ENCODE measurements at places on chromosomes 5 and 9.

GRCh38 chr5:95993776-95994175 lies 32.1 kb upstream of the ELL2 start:
- no peaks in the 10 kb centered on the region for H3K4me1 ChIP-seq
- H3K4me3 ChIP-seq: no peak overlapping the region
- no peak overlapping the region for H3K27ac ChIP-seq
- no peaks in the 10 kb centered on the region for H3K27me3 ChIP-seq

GRCh38 chr5:176736931-176737745 lies 73.2 kb upstream of the UNC5A start:
- peak; percentile 2 for DNase-seq
- no peaks in the 10 kb centered on the region for H3K36me3 ChIP-seq
- H3K4me1 ChIP-seq: no peaks in the 10 kb centered on the region
- H3K27ac ChIP-seq: no peak overlapping the region
- H3K4me3 ChIP-seq: no peak overlapping the region

GRCh38 chr5:144237851-144238250 lies 67.2 kb downstream of the KCTD16 start:
- DNase-seq: no peak
- H3K4me3 ChIP-seq: no peak overlapping the region
- H3K4me1 ChIP-seq: no peaks in the 10 kb centered on the region
- no peaks in the 10 kb centered on the region for H3K27me3 ChIP-seq

DNA sequence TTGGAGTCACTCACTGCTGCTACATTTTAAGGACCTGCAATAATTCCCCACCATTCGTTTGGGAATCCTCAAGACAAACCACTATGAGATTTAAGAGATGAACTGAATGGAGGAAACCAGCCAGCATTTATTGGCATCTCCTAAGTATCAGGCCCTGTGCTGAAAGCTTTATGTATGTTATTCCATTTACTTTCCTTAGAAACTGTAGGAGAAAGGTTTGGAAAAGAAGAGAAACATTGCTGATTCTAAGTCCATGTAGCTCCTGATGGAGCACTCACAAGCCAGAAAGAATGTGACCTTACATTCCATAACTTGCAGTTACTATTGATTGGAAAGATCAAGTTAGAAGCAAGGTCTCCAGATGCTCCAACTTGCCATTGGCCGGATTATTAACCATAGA lies 267.4 kb downstream of the GAS1 start:
- no peaks in the 10 kb centered on the region for H3K36me3 ChIP-seq
- no peak for DNase-seq
- H3K4me1 ChIP-seq: no peaks in the 10 kb centered on the region

GRCh38 chr9:36642817-36643216 lies 70.1 kb downstream of the MELK start:
- no peak for DNase-seq
- no peak overlapping the region for H3K27ac ChIP-seq
- no peak overlapping the region for H3K4me3 ChIP-seq
- H3K4me1 ChIP-seq: no peaks in the 10 kb centered on the region
- H3K36me3 ChIP-seq: no peaks in the 10 kb centered on the region
- H3K27me3 ChIP-seq: no peaks in the 10 kb centered on the region

DNA sequence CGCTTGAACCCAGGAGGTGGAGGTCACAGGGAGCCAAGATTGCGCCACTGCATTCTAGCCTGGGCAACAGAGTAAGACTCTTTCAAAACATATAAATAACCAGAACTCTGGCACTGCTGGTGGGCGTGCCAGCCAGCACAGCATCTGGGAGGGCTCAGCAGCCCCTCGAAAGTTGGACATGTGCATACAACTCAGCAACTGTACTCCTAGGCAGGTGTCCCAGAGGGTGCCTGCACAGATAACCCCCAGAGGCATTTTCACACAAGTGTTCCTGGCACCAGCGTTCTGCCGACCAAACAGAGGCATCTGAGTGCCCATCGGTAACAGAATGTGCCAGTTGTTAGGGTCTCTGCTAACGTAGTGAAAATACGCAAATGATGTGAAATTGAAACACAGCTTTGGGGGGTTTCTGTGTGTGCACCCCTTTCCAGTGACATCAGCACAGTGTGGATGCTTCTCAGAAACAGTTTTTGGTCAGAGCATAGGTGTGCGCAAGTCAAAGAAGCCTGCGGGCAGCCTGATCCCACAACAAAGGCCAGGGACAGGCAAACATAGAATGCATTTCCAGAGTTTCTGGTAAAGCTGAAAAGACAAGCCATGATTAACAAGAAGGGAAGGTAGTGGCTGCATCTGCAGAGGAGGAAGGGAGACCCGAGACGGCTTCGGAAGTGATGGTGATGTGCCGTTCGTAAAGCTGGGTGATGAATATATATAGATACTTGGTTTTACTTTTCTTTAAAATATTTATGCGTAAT lies 190.2 kb downstream of the CACNA1B start:
- H3K36me3 ChIP-seq: no peaks in the 10 kb centered on the region
- H3K27ac ChIP-seq: no peak overlapping the region
- H3K27me3 ChIP-seq: no peaks in the 10 kb centered on the region
- H3K4me1 ChIP-seq: no peaks in the 10 kb centered on the region
- no peak overlapping the region for H3K4me3 ChIP-seq

- DNase-seq: no peak
- H3K27me3 ChIP-seq: no peaks in the 10 kb centered on the region
- no peak overlapping the region for H3K4me3 ChIP-seq
- no peaks in the 10 kb centered on the region for H3K36me3 ChIP-seq
- no peaks in the 10 kb centered on the region for H3K4me1 ChIP-seq
Observed at GRCh38 chr9:125963932-125964331, 216.8 kb downstream of the PBX3 start.

- no peak for DNase-seq
- no peaks in the 10 kb centered on the region for H3K36me3 ChIP-seq
- H3K4me1 ChIP-seq: no peaks in the 10 kb centered on the region
- no peak overlapping the region for H3K4me3 ChIP-seq
- no peaks in the 10 kb centered on the region for H3K27me3 ChIP-seq
Observed at GRCh38 chr9:20906326-20906725, 125.1 kb downstream of the HACD4 start.

- DNase-seq: no peak
- H3K4me1 ChIP-seq: peaks cover 7% of the 10 kb centered on the region
- H3K36me3 ChIP-seq: no peaks in the 10 kb centered on the region
- peak overlapping the region; percentile 84 for H3K27ac ChIP-seq
- no peak overlapping the region for H3K4me3 ChIP-seq
- no peaks in the 10 kb centered on the region for H3K27me3 ChIP-seq
Observed at GRCh38 chr9:121612511-121612998, 38.9 kb upstream of the DAB2IP start.

GRCh38 chr5:18216729-18217128 lies 582.5 kb downstream of the TAF11L14 start:
- no peak overlapping the region for H3K27ac ChIP-seq
- no peaks in the 10 kb centered on the region for H3K4me1 ChIP-seq
- H3K4me3 ChIP-seq: no peak overlapping the region
- DNase-seq: no peak
- H3K36me3 ChIP-seq: no peaks in the 10 kb centered on the region
- no peaks in the 10 kb centered on the region for H3K27me3 ChIP-seq

GRCh38 chr9:74120470-74120869 lies 376.7 kb upstream of the RORB start:
- DNase-seq: no peak
- H3K27ac ChIP-seq: no peak overlapping the region
- H3K27me3 ChIP-seq: no peaks in the 10 kb centered on the region
- H3K36me3 ChIP-seq: no peaks in the 10 kb centered on the region
- H3K4me3 ChIP-seq: no peak overlapping the region

DNA sequence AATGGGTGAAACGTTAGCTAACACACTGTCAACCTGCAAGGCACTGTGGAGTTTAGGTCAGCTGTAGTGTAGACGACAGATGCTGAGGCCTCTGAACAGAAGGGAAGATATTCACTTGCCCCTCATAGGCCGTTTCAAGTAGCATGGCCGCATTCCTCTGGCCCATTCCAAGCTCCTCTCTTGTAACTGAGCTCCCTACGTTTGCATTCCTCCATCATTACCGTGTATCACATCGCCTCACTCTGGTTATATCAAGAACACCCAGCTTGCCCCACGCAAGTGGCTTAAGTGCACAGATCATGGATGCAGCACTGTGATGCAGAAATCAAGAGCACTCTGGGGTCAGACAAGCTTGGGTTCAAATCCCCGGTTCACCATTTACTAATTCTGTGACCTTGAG lies 43.3 kb downstream of the PRELID2 start:
- no peaks in the 10 kb centered on the region for H3K4me1 ChIP-seq
- H3K36me3 ChIP-seq: peaks cover 4% of the 10 kb centered on the region
- no peak overlapping the region for H3K4me3 ChIP-seq
- DNase-seq: no peak
- H3K27ac ChIP-seq: no peak overlapping the region

GRCh38 chr9:118129541-118129940 lies 425.3 kb downstream of the TLR4 start:
- H3K4me1 ChIP-seq: no peaks in the 10 kb centered on the region
- DNase-seq: no peak
- no peak overlapping the region for H3K27ac ChIP-seq
- no peak overlapping the region for H3K4me3 ChIP-seq
- no peaks in the 10 kb centered on the region for H3K27me3 ChIP-seq

- no peaks in the 10 kb centered on the region for H3K4me1 ChIP-seq
- no peak overlapping the region for H3K4me3 ChIP-seq
- DNase-seq: no peak
- H3K36me3 ChIP-seq: no peaks in the 10 kb centered on the region
- H3K27ac ChIP-seq: no peak overlapping the region
- no peaks in the 10 kb centered on the region for H3K27me3 ChIP-seq
Observed at GRCh38 chr5:112684737-112685136, 52.9 kb upstream of the APC start.

DNA sequence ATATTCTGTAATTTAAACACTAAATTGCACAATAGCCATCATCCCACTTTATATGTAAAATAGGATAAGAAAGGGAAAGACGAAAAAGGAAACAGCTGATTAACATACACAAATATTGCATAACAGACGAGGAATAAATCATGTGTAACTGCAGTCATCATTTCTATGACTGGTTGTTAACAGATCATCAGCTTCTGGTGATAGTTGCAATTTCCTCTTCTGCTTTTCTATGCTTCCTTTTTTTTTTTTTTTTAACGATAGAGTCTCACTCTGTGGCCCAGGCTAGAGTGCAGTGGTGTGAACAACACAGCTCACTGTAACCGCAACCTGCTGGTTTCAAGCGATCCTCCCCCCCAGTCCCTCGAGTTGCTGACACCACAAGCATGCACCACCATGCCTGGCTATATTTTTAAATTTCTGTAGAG lies 22.5 kb upstream of the JAKMIP2 start:
- H3K4me1 ChIP-seq: no peaks in the 10 kb centered on the region
- no peaks in the 10 kb centered on the region for H3K36me3 ChIP-seq
- no peaks in the 10 kb centered on the region for H3K27me3 ChIP-seq
- H3K4me3 ChIP-seq: no peak overlapping the region

- peak overlapping the region; percentile 5 for H3K4me3 ChIP-seq
- peaks cover 50% of the 10 kb centered on the region for H3K4me1 ChIP-seq
- no peaks in the 10 kb centered on the region for H3K36me3 ChIP-seq
- H3K27me3 ChIP-seq: no peaks in the 10 kb centered on the region
Observed at GRCh38 chr9:133129001-133129795, 8.2 kb upstream of the RALGDS start.

GRCh38 chr9:135098400-135099105 lies 11.1 kb downstream of the OLFM1 start:
- DNase-seq: no peak
- no peaks in the 10 kb centered on the region for H3K36me3 ChIP-seq
- no peak overlapping the region for H3K4me3 ChIP-seq
- no peaks in the 10 kb centered on the region for H3K4me1 ChIP-seq
- H3K27ac ChIP-seq: no peak overlapping the region

GRCh38 chr5:157748760-157749461 lies 5.4 kb downstream of the LSM11 start:
- DNase-seq: no peak
- H3K4me3 ChIP-seq: no peak overlapping the region
- no peak overlapping the region for H3K27ac ChIP-seq
- H3K27me3 ChIP-seq: no peaks in the 10 kb centered on the region
